Keratinocyte (primary cell): ENCODE measurements at places on chromosomes 1 and 21.

DNA sequence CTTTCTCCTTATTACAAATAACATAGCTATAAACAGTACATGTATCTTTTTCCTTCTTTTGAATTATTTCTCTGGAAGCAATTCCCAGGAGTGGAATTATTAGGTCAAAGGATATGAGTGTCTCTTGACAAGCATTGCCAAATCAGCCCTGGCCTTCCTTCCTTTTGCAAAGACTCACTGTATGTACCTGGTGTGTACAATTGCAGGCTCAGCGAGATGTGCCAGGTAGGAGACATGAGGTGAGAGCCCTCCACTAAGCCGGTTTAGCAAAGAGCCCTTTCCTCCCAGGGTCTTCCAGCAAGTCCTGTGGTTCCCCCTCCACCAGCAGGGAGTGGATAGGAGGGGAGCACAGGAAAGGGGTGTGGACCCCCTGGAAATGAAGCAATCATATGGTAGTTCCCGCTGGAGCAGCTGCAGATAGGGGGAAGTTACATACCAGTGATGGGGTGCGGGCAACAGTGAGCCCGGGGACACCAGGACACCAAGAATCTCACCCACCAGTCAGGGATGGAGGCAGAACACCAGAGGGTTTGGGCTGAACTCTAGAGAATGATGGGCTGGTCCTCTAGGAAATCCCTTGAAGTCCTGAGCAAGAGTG lies 18.3 kb downstream of the RCSD1 start:
- DNase-seq = no peak

GRCh38 chr1:22685591-22686059 lies 25.0 kb upstream of the EPHB2 start:
- no peak for DNase-seq

GRCh38 chr1:102531036-102531435 lies 534.3 kb upstream of the OLFM3 start:
- no peak for DNase-seq

- no peak for DNase-seq
These were observed 35.5 kb downstream of the CAPN2 start for GRCh38 chr1:223747838-223748335.

- no peak for DNase-seq
These were observed 342.2 kb upstream of the DUSP10 start for GRCh38 chr1:222084048-222084447.

DNA sequence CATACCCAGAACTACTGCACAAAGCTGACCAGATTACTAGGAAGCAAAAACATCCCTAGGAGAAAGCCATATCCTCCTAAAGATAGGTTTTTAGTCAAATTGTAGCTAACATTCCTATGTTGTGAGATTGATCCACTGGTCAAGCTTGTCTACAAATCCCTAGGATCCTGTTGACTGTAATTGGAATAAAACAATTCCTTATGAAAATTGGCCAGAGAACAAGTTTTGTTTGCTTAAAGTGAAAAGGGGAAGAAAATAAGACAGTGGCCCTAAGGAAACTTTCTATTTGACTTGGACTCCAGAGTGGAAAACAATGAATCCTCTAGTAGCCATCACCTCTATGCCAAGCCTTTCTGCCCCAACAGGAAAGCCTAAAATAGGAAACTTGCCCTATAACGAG lies 645.2 kb upstream of the USP24 start:
- no peak for DNase-seq

- no peak for DNase-seq
These were observed 5.3 kb downstream of the ARF1 start for GRCh38 chr1:228087771-228088251.

- DNase-seq = no peak
These were observed 873 bp upstream of the PI4KB start for GRCh38 chr1:151327903-151328674.

GRCh38 chr1:153527683-153528040 lies 8.1 kb downstream of the S100A6 start:
- DNase-seq = no peak

DNA sequence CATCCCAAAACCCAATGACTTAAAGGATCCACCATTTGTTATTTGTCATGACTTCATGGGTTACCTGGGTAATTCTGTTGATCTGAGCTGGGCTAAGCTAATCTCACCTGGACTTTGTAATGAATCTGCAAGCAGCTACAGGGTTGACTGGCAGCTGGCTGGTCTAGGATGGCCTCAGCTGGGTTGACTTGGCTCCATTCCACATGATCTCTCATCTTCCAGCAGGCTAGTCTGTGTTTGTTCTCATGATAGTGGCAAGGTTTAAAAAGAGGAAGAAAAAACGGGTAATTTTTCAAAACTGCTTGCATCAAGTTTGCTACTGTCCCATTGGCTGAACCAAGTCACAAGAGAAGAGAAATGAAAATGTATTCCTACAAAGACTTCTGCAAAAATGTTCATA lies 24.8 kb upstream of the ZMYM4 start:
- no peak for DNase-seq

GRCh38 chr1:58189453-58189852 lies 357.1 kb downstream of the OMA1 start:
- DNase-seq = no peak

DNA sequence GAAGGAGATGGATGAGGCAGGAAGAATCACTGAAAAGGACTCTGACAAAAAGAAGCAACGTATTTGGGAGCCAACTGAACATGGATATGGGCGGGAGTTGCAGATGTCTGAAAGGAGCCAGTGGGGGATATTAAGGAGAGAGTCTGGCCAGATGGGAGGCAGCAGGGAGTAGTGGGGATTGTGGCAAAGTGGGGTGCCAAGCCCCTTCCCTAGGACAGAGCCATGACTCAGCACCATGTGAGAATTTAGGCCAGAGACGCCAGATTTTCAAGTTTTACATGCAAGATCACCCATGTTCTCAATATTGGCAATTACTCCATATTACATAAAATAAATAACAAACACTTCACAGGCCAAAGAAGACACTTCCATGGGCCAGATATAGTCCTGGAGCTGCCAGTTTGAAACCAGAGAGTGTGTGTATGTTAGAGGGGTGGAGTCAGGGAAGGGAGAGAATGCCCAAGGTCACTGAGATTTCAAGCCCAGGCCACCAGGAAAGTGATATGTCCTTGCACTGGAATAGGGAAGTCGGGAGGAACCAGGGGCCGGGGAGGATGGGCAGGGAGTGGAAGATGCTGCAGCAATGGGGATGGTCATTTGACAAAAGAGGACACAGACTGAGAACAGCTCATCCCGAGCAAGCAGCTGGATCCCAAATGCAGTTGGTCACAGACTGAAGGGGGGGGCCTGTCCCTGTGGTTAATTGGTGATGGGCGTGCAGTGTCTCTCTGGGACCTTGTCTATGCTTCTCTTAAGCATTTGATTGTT lies 23.5 kb downstream of the TMEM51 start:
- no peak for DNase-seq

DNA sequence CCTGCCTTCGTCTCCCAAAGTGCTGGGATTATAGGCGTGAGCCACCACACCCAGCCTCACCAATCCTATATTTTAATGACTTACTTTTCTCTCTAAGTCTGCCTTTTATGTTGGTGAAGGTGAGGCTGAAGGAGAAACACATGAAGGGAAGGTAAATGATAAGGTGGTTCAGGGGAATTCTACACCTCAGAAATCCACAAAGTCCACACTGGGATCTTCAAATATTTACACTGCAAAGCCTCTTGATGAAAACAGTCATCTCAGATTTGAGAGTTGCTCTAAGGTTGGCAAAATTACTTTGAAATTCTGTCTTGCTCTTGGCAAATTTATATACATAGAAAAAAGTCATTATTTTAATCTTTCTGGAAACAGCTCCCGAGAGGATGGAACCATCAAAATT lies 42.0 kb upstream of the CACHD1 start:
- DNase-seq = no peak

DNA sequence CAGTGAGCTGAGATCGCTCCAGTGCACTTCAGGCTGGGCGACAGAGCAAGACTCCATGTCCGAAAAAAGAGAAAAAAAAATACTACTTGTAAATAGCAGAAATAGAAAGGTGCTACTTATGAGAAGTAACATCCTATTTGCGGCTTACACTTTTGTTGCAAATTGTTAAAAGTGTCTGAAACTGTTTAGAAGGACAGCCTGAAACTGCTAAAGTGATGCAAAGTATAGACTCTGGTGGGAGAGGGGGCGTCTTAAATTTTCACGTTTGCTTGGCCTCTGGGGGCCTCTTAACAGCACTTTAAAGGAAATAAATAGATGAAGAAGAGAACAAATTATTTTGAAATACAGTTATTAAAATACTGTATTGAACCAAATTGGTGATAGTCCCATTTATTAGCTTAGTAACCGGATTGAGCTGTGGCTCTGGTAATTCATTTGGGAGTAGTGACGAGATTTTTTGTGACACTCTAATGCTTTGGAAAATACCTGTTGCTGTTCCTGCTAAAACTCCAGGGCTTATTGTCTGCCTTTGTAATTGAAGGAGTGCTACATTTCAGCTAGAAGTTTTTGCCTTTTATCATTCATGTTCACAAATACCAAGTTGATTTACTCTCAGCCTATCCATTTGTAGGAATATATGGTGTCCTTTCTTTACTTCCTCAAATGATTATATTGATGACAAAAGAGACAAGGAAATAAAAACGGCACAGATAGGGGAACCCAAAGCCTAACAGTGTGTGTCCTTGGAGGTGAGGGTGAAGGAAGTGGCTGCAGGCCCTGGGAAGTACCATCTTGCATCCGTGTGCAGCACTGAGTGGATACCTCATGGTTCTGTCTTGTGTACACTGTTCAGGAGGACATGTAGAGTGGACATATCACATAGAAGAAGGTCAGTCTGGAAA lies 6.2 kb downstream of the PKNOX1 start:
- DNase-seq = no peak

GRCh38 chr1:158799689-158800088 lies 18.7 kb upstream of the OR6N2 start:
- no peak for DNase-seq

DNA sequence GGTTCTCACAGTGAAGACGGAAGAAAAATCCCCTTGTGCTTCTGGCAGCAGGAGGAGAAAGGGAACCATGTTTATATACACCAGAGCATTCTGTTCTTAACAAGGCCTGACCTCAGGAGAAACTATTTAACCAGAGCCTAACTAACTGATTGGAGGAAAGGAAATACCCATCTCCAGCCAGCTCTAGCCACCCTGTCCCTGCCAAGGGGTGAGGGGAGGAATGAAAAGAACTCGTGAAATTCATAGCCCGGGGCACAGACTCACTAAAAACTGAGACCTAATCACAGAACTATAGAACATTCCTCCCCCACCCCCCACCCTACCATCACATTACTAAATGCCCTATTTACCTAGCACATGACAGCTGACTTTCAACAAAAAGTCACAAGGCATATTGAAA lies 65.0 kb downstream of the KCNH1 start:
- no peak for DNase-seq

DNA sequence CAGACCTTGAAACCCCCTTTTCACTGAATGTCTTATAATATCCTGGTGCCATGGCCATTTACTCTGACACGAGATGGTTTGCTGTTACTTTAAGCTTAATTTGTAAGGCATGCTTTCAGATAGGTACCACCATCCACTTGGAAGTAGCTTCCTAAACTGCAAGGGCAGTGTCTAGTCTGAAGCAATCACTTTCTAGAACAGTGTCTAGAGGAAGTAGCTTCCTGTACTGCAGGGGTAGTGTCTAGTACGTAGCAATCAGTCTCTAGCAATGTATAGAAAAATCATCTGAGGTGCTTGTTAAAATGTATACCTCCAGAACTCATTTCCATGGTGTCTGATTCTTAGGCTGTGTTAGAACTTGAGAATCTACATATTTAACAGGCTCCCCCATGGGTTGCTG lies 42.5 kb downstream of the ZBTB40 start:
- DNase-seq = no peak

DNA sequence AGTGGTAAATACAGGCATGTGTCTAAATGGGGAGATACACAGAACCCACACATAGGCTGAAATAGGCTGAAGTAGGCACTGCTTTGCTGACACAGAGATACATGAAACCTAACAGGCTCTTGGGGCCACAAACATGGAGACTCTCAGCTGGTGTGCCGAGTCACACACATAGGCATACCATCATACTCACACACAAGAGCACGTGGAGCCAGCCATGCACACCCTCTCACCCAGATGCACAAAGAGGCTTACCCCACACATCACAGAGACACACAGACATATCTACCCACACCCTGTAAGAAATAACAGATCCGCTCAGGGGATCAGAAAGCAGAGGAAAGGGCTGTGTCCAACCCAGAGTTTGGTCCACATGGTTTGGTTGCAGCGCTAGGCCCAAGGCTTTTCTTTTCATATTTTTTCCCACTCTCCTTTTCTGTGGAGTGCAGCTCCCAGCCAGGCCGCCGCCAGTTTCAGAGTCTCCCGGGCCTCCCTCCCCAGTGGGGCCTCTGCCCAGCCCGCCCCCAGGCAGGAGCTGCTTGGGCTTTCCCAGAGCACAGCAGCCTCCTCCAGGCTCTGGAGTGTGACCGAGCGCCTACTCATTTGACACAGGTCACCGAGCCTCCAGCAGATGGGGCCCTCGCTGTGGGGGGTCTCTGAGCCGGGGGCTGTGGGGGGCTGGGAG lies 3.9 kb upstream of the POU3F1 start:
- DNase-seq = no peak

DNA sequence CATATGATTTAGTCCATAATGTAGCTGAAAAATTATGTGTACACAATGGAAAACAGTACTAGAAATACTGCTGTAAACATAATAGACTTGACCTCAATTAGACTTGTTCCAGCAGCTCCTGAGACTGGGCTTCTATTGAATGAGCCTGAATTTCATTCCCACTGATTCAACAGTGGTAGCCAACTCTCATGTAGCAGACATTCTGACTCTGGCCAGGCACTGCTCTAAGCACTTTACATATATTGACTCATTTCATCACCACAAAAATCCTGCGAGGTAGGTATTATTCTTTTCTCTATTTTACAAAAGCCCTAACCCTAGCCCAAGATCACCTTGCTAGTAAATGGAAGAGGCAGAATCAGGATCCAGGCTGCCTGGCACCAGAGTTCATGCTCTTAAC lies 12.8 kb upstream of the CTSS start:
- no peak for DNase-seq

DNA sequence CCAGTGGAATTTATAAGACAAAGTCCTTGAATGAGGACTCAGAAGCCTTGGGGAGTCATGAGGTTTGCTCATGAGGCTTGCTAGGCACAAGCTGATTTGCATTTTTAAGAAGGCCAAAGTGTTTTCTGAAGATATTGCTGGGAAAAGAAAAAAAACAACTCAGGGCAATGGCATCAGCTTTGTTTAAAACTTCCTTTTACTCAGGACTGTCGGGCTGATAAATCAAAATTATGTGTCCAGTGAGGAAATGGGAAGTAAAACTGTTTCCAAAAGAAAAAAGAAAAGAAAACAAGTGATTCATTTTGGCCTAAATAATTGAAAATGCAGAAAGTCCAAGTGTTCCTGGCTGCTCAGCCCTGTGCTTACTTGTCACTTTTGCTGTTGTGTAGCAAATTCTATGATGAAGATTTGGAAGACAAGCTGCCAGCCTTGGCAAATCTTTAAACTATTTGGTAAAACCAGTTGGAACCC lies 282.4 kb downstream of the HLX start:
- no peak for DNase-seq
